Small intestine (tissue), 16 donors: ENCODE measurements at places on chromosomes 13 and 19.
A peak's percentile ranks its signal among the peaks of the same experiment; 100 is the strongest.

GRCh38 chr13:103277959-103278694, 211.9 kb upstream of the SLC10A2 start:
- peak; percentile 11 for DNase-seq

DNA sequence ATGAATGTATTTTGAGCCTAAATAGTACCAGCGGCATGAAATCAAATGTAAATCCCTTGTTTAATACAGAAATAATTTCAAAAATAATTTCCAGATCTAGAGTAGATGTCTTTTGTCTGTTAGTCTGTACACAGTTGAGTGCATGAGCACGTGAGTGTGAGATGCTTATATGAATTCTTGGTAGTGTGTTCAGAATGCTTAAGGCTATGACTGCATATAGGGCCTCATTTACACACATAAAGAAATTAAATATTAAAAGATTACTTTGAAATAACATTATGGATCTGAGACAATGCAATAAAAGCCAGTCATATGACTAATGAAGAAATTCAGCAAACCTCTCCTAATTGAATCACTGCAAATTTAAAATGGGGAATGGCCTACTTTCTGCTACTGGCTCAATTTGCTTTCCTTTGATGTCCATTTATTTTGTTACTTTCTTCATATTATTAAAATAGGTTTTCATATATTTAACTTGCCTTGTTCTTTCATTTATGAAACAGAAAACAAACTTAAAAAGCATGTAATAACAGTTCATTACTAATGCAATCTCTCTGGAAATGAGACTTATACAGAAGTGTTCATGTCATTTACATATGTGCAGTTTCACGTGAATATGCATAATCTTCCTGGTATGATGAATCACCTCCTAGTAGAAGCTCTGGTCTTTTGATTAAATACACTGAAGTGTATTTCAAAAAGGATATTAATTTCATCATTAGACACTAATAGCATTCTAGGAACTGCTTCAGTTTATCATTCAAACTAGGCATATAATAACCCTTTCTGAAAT, 4.5 kb downstream of the AMER2 start:
- DNase-seq = no peak

- DNase-seq = no peak
Observed at GRCh38 chr13:36343766-36344165, 2.4 kb downstream of the SPART start.

DNA sequence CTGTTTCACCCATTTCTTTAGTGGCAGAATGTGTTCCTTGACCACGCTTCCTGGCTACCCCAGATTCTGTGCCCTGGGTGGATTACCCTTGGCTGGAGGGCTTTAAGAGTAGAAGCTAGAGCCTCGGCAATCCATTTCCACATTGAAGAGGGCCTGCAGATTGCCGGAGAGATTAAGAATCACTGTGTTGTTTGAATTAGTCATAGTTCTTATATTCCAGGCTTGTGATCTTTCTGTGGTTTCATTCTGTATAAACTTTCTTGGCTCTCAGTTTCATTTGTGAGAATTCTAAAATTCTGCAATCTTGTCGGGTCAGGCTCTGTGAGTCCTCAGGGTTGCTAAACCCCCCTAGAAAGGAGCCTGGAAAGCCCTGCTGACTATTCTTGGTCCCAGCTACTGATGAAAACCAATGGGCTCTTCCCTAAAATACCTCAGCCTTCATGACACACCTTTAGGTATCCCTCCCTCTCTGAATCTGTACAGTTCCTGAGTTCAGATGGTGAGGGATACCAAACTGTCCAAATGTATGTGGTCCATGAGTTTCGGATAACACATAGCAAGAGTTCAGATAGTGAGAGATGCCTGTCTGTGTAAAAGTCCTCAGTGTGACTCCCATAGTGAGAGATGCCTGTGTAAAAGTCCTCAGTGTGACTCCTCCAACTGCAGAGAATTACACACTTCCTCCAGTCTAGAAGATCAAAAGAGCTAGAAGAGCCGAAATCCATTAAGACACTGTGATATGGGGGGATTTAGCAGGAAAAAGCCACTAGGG, 4.3 kb downstream of the PHF11 start:
- DNase-seq = no peak

DNA sequence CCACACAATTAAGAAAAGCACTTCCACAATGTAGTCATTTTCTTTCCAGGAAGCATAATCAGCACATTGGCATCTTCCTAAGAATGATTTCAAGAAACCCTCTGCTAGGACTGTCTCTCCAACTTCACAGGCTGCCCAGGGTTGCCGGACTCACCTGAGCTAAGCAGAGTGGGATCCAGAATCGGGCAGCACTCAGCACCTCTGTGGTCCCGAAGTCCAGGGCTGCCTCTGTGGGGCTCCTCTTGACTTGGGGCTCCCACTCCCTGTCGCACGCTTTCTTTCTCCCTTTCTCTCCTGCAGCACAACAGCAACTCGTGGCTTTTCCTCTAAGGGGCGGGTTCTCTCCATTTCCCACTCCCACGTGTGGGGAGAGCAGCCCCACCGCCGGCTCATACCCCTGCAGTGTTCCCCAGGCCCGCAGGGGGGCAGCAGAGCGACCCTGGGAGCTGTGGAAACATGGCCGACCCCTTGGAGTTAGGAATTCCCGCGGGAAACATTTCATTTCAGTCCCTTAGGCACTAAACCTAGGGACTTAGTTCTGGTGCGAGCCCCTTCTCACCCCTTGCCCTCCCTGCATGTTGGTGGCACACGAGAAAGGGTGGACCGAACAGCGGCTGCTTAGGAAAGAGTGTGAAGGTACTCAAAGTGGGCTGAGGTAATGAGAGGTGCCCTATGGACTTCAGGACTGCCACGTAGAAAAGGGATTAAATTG, at the start of gene TMEM272:
Gene TMEM272 (minus strand): TSS at position 316 of the 712 bp plus-strand sequence. CDS start 6,647 bp downstream, outside the sequence.
- peak; percentile 86 for DNase-seq

- DNase-seq = no peak
Observed at GRCh38 chr19:47390533-47391488, 28.5 kb downstream of the MEIS3 start.

DNA sequence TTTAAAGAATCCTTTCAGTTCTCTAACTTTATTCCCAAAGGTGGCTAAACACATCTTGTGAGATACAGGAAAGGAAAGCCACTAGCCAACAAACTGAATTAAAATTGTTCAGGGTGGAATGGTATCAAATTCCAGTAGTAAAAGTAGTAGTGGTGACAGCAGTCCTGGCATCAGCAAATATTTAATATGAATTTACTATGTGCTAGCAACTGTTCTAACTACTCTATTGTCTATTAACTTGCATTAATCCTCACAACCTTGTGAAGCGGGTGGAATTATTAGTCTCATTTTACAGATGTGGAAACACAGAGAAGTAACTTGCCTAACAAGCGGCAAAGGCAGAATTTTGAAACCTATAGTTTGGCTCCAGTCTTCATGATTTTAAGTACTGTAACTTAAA, 130.1 kb downstream of the KLF12 start:
- DNase-seq = no peak

- DNase-seq = no peak
Observed at GRCh38 chr19:46514589-46515289, 19.1 kb upstream of the PNMA8B start.

DNA sequence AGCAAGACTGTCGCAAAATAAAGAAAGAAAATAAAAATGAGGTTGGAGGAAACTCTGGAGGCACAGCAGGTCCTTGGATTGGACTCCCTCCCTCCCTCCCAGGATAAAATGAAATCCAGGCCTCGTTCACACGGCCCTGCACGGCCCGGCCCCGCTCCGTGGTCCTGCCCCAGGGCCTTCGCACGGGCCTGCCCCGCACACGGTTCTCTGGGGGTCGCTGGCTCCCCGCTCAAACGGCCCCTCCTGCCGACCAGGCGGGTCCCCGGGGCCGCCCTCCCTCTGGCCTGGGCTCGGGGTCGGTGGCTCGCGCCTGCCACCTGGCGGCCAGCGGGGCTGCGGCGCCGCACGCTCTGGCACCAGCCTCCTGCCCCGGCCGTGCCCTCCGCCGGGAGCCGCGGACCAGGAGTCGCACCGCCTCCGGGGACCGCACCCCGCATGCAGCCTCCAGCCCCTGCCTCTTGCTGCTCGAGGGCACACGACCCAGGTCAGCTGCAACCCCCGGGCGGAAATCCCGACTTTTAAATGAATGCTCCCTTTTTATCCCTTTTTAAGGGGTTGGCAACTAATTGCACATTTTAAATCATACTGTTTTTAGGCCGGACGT, 1.5 kb upstream of the WDR18 start:
- DNase-seq = peak; percentile 91

- DNase-seq = peak; percentile 46
Observed at GRCh38 chr19:12938779-12939601, 581 bp downstream of the CALR start.

DNA sequence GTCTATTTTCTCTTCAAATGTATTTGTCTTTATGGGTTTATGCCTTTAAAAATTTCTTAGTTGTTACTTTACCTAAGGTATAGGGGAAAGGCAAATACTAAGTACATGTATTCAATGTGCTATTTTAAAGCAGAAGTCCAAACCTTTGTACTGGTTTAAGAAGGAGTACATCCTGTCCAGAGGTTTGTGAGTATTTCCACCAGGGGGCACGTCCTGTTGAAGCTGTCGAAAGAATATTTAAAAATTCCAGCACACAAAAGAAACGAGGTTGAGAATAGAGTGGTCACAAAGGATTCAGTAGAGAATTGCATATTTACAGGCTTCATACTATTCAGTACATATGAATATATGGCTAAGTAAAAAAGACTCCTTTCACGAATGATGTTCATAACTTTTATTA, 59.8 kb downstream of the URI1 start:
- no peak for DNase-seq

DNA sequence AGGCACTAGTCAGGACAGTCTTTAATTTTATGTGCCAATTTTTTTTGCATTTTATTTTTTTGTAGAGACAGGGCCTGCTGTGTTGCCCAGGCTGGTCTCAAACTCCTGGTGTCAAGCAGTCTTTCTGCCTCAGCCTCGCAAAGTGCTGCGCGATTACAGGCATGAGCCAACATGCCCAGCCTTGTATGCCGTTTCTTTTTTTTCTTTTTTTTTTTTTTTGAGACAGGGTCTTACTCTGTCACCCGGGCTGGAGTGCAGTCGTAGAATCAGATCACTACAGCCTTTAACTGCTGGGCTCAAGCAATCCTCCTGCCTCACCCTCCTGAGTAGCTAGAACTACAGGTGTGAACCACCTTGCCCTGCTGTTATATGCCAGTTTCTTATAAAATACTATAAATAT, 26.4 kb downstream of the BORA start:
- no peak for DNase-seq

GRCh38 chr19:36775768-36776167, 3.2 kb upstream of the ZNF850 start:
- peak; percentile 41 for DNase-seq

DNA sequence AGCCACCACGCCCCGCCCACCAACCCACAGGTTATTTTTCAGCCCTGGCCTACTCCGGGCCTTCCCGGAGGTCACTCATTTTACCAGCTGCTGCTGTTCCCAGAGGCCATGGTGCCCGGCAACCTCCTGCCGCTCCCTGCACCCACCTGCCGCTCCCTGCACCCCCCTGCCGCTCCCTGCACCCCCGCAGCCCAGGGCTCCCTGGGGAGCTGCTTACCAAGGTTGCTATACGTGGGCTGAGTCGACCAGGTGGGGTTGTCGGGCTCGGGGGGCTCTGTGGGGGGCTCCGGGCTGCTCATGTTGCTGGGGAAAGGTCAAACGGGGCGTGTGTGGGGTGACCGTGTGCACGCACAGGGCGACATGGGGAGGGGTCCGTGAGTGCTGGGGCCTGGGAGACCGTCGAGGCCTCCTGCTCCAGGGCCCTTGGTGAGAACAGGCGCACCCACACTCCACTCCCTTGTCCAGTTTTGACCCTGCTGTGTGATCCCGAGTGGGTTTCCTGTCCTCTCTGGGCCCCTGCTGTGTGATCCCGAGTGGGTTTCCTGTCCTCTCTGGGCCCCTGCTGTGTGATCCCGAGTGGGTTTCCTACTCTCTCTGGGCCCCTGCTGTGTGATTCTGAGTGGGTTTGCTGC, 1.2 kb downstream of the PEAK3 start:
- no peak for DNase-seq

DNA sequence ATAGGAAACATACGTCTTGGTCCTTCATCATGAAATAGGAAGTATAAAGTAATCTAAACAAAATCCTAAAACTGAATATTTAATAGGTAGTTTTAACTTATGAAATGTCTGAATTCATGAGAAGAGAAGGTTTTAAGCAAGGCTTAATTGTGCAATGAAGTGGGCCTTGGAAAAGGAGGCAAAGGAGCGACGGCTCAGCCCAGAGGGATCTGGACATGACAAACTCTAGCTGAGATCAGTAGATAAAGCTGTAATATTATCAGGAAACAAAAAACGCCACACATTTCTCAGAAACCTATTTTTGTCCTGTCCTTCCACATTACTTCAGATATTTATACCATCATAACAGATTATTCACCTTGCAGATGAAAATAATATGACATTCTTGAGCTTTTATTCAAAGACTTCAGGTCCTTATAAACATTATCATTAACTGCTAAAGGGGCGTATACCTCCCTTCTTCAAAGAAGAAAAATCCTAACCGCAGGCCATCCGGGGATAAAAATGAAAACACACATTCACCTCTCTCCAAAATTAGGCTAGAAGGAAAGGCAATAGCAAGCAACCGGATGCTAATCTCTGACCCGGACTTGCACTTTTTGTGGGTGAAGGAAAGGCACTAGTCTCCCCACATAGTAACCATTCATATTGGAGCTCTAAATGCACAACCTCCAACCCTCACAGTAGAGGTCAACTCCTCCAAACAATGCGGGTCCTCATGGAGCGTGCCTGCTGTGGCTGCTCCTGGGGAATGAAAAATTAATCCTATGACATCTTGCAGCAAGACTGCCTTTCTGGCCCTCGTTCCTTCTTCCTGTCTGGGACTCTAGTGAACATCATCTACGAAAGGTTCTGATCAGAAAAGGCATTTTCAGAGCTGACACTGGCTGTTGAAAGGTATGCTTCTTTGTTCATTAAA, 108.8 kb downstream of the TBC1D4 start:
- no peak for DNase-seq

DNA sequence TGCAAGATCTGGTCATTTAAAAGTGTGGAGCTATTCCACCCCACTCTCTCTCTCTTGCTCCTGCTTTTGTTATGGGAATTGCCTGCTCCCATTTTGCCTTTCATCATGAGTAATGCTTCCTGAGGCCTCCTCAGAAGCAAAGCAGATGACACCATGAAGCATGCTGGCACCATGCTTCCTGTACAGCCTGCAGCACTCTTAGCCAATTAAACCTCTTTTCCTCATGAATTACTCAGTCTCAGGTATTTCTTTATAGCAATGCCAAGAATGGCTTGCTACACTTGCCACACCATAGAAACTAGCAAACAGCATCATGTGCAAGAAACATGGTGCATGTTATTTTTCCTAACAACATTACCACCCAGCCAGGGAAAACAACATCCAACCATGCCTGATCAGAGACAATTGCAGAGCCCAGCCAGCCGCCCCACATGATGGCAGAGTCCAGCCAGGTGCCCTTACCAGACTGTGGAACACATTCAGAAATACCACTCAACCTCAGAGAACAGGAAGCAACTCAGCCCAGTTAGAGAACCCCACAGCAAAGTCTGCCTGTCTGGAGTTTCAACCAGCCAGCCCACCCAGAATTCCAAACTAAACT, 36.9 kb downstream of the SYDE1 start:
- DNase-seq = no peak
